SW 1271 (cell line): ENCODE measurements at places on chromosomes 3 and 15.
A peak's percentile ranks its signal among the peaks of the same experiment; 100 is the strongest.

GRCh38 chr3:36903119-36903882 is 41.6 kb downstream of the TRANK1 start:
- no peak for DNase-seq

DNA sequence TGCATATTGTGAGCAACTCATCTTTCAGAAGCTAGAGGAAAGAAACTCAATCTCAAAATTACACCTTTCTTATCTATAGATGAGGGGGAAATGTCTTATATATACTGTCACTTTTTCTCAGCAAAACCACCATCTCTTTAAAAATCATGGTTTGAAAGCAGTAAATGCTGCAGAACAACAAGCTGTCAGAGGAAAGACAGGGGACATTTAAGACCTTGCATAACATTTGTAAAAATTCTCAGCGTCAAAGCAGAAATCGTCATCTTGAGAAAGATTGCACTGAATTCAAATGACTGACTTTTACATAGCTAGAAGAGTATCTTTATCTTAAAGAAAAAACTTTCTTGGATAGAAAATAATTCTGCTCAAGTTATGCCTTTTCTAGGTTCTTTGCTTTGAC is 122.2 kb upstream of the CADPS start:
- no peak for DNase-seq

- no peak for DNase-seq
Measured at GRCh38 chr3:181239441-181239840, 249.9 kb upstream of the DNAJC19 start.

DNA sequence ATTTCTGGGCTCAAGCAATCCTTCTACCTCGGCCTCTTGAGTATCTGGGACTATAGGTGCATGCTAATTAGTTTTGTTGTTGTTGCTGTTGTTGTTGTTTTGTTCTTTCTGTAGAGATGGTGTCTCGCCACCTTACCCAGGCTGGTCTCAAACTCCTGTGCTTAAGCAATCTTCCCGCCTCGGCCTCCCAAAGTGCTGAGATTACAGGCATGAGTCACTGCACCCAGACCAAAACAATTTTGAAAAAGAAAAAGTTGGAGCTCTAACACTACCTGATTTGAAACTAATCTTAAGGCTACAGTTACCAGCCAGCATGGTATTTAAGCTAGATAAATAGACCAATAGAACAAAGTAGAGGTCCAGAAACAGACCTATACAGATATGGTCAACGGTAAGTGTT is 29.8 kb downstream of the KPNA1 start:
- DNase-seq = peak; percentile 26

GRCh38 chr15:33915571-33916407 is 52.5 kb upstream of the CHRM5 start:
- DNase-seq = no peak

DNA sequence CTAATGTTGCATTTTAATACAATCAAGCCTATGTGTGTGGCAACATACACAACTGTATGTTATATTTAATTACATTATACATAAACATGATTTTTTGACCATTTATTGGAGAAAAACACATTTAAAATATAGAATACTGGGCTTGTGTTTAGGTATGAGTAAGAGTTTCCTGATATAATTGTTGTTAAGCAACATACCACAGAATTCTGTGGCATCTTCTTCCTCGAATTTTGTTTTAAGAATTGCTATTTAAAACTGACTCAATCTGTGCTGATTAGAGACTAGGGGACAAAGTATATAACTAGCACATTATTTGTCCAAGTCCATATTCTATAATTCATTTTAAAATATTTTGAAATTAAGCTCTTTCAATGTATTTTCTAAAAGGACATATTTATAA is 376.8 kb upstream of the THBS1 start:
- DNase-seq = no peak

DNA sequence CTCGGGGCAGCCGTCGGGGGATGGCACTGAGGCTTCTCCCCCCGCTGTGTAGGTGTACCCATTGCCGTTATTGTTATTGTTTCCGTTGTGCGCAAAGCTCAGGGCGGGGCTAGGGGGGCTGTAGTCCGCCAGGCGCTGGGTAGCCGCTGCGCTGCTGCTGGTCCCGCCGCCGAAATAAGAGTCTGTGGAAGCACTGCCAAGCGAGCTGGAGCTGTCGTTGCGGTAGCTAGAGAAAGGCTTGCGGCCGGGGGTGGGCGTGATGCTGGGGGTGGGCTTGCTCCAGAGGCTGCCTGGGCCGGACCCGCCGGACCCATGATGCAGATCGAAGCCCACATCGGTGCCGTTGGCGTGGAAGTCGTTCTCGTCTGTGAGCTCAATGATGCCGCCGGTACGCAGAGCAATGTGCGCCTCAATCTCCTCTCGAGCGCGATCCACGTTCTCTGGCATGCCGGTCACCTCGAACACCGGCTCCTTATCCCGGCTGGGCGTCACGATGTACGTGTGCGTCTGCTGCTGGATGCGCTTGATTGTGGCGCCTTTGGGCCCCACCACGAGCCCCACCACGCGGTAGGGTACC is 1.9 kb downstream of the MEX3B start:
- DNase-seq = no peak

GRCh38 chr15:33461671-33462070 is 150.9 kb downstream of the RYR3 start:
- no peak for DNase-seq

- no peak for DNase-seq
Measured at GRCh38 chr3:16146015-16146730, 28.3 kb upstream of the GALNT15 start.

GRCh38 chr3:95615592-95616310 is 1198.6 kb upstream of the EPHA6 start:
- DNase-seq = no peak

DNA sequence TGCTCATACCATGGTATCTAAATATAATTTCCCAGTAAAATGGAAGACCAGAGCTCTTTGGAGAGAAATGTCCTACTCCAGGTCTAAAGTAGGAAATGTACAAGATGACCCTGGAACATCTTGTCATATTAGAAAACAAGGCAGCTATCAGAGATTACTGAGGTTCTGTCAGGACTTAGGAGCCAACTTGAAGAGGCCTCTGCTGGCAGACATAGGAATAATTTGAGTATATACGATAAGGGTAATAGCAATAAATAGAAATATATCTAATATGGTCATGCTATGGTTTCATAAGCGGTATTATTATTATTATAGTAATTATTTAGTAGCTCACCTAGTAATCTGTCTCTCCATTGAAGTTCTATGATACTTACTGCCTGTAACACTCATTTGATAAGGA is 224.2 kb downstream of the SOX2 start:
- DNase-seq = no peak

- no peak for DNase-seq
Measured at GRCh38 chr3:180594631-180595558, 7.1 kb upstream of the TTC14 start.

GRCh38 chr3:66136597-66136996 is 84.2 kb upstream of the SLC25A26 start:
- DNase-seq = no peak

DNA sequence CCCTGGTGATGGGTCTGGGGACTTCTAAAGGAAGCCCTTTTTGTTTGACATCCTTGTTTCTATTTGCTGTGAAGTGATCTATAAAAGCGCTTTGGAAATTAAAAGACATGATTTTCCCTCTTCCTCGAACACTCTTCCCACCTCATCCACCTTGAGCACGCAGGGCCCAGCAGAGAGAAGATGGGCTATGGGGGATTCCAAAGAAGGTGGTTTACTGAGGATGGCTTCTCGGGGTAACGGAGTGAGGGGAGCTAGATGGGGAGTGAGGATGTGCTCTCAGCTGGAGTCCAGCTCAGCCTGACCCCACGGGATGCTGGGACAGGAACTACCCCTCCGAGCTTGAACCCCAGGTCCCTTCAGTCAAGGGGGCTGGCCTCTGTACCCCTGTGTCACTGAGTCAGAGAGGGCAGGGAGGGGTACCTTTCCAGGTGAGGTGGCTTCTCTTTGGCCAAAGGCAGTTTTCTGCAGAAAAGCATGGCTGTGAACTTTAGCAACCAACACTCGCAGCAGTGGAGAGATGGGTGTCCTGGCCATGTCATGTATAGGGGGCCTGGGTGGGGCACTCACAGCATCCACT is 180.7 kb upstream of the SMAD3 start:
- no peak for DNase-seq

GRCh38 chr3:113265231-113265630 is 53.9 kb downstream of the BOC start:
- no peak for DNase-seq

- no peak for DNase-seq
Measured at GRCh38 chr3:108352176-108352575, 55.8 kb downstream of the HHLA2 start.

DNA sequence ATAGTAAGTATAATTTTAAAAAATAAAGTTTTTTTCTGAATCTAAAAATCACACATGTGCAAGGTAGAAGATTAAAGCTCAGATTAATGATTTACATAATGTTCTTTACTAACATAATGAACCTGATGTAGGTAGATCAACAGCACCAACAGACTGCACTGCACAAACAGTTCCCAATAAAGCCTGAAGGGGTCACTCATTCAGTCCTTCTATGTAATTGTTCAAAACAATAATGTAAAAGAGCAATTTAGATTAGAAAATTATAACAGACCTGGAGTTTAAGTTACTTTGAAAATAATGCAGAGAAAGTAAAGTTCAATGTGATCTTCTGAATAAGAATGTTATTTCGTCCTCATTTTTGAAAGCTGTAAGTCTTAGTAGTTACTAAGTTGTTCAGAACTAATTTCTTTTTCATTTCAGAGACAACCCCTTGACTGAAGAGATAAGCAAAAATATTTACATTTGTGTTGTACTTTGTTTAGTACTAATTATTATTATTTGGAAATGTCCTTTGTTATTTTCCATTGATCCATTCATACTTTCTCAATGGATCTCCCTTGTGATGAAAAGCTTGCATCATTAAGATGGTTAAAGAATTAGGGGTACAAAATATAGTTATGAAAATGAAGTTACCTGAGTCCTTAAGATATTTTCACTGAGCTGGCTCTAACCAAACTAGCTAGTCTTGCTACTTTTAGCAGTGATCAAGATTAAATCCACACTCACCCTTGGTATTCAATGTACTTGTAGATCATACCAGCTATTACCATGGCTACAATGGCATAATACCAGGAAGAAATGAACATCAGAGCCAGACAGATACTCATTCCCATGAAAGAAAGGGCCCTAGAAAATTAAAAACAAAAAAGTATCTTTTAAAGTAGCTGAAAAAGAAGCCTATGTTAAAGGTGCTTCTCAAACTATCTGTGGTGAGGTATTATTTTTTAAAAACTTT is 16.8 kb downstream of the EMC4 start:
- peak; percentile 26 for DNase-seq
